Adrenal gland (tissue), 19 donors: ENCODE measurements at places on chromosomes 2 and 18. TPM values are rescaled to one million over a fixed set of nuclear protein-coding genes. Genes with fewer than 3 reads are reported as not detected.

Gene ZNF396
- 0.61 TPM for total RNA-seq

Gene COL5A2
- total RNA-seq, result 14.6 TPM

Gene TDRD15
- total RNA-seq, result not detected

Gene TSGA10
- 8.4 TPM for total RNA-seq

Gene SPEG
- 0.78 TPM for total RNA-seq

Gene TNFRSF11A
- total RNA-seq, result 4.8 TPM

Gene TMEM178A
- total RNA-seq, result 2.2 TPM

Gene POTEF
- total RNA-seq, result not detected

Gene PPP1R1C
- 0.39 TPM for total RNA-seq

Gene DSC3
- 0.11 TPM for total RNA-seq

Gene DPP4
- 1.9 TPM for total RNA-seq
